ENCODE measurements at places on chromosomes 7 and 10.

DNA sequence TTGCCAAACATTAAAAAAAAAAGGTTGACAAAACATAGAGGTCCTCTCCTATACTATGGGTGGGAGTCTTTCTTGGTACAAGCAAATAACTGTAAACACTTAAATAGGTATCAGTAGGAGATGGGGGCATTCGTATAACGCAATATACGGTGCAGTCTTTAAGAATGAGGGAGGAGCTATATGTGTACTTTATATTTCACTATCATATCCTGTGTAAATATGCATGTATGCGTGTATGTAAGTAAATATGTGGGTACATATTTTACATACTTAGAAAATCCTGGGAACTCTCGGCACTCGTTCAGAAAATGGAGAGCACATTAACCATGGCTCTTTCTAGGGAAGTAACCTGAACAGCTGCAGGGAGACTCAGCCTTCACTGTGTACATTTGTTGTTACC lies 82.0 kb upstream of the LRRC18 start:
- no peak for DNase-seq

GRCh38 chr7:121429798-121430197 lies 33.7 kb upstream of the FAM3C start:
- no peak for DNase-seq

- DNase-seq, result no peak
Observed at GRCh38 chr10:72011468-72011867, 47.3 kb downstream of the CHST3 start.

DNA sequence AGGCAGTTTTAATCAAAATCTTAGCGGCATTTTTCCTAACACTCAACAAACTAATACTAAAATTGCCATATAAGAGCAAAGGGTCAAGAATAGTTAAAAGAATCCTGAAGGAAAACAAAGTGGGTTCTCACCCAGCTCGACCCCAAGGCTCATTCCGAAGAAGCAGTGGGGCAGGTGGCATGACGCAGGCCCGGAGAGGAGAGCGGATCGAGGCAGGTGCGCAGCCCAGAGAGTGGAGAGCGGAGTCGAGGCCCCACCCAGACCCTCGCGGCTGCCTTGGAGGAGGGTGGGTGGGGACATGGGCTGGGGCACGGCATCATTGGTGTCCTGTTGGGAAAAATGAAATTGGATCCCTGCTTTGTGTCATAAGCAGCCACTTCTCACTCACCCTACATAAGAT lies 109.8 kb downstream of the INPP5A start:
- no peak for DNase-seq
